Dermis microvascular lymphatic vessel endothelial cell (primary cell): ENCODE measurements at places on chromosomes 13 and 19. TPM values are rescaled to one million over a fixed set of nuclear protein-coding genes. Genes with fewer than 3 reads are reported as not detected.

Gene ZNF90
- total RNA-seq, result 0.63 and 0.77 TPM in 2 replicates

Gene PRR22
- 0.39 and 0.51 TPM in 2 replicates for total RNA-seq

Gene ZNF844
- 2.2 and 3.0 TPM in 2 replicates for total RNA-seq

Gene IGFL2
- total RNA-seq, result not detected in 2 replicates

Gene BEST2
- not detected in 2 replicates for total RNA-seq

Gene RLN3
- total RNA-seq, result not detected in 2 replicates

Gene RINL
- total RNA-seq, result 8.1 and 10.1 TPM in 2 replicates

- peak; percentile 75 for DNase-seq
These were observed 12.8 kb downstream of the LTBP4 start for GRCh38 chr19:40613690-40614621.

- no peak for DNase-seq
These were observed 21.8 kb upstream of the OBI1 start for GRCh38 chr13:78680576-78681350.

GRCh38 chr19:39846678-39847486 lies 703 bp upstream of the FBL start:
- no peak for DNase-seq

GRCh38 chr19:15679089-15679488 lies 6.2 kb downstream of the CYP4F12 start:
- no peak for DNase-seq

- DNase-seq, result peak; percentile 52
These were observed 8.2 kb downstream of the REX1BD start for GRCh38 chr19:18596752-18597157.

GRCh38 chr13:26475176-26476110 lies 82.0 kb upstream of the WASF3 start:
- no peak for DNase-seq
